ENCODE measurements at places on chromosomes 12 and 14.

DNA sequence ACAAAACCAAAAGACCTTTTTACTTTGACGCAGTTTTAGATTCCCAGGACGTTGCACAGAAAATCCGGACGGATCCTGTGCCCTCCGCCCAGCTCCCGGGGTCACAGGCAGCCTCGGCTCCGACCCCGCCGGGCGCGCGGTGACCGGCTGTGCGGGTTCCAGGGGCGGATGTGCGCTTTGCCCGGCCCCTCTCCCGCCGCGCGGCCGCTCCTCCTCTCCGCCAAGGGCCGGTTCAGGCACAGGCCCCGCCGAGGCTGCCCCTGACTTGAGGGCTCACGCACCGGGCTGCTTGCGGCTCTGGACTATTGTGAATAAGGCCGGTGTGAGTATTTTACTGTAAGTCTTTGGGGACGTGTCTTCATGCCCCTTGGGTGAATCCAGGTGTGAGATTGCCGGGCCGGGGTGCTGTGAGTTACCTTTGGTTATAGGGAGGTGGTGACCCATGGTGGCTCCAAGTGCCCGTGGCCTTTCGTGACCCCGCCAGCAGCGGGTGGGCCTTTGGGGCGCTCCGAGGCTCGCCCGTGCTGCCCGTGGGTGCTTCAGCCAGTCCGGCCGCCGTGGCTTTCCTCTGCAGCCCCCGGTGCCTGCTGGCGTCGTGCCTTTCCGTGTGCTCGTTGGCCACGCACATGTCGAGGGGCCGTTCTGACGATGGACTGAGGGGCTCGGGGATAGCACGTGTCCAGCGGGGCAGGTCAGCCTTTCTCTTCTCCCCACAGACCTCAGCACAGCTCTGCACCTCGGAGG, 45.9 kb downstream of the NOC4L start:
- DNase-seq: no peak

DNA sequence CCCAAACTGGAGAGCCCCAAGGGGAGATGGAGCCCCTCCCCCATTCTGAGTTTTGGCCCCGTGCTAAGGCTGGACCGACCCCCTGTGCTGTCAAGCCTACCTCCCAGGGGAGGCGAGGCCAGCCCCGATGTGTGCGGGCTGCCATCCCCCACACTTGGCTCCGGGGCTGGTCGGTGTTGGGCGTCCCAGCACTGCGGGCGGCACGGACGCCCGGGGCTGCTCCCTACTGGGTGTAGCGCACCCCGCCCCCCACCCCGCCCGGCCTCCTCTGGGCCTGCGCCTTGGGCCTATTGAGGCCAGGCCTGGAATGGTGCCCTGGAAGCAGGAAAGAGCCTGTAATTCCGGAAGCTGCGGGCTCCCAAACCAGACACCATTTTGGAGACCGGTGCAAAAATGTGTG, 2.6 kb downstream of the DCAF4 start:
- DNase-seq: no peak

- no peak for DNase-seq
These were observed 1.8 kb upstream of the CEP170B start for GRCh38 chr14:104863131-104863862.

DNA sequence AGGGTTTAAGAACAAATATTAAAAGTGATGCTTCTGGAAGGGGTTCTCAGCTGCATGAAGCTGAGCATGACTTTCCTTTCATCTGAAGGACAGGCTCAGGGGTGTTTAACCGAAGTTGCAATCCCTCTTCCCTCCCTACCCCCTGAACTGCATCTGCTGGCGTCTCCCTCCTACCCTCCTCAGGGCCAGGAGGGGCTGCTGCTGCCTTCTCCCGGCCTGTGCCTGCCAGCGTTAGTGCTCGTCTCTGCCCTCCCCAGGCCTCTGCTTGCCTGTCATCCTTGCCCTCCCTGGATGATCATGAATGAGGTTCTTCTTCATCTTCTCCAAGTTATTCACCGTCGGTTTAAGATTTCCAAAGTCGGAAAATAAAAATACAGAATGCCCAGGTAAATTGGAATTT, 12.2 kb downstream of the SMOC1 start:
- DNase-seq: no peak

GRCh38 chr14:24868389-24868788, 181.6 kb downstream of the STXBP6 start:
- DNase-seq: no peak

GRCh38 chr12:48819986-48820725, 1.9 kb downstream of the CACNB3 start:
- no peak for DNase-seq

- DNase-seq: no peak
These were observed 155.4 kb upstream of the ARHGAP5 start for GRCh38 chr14:31921721-31922120.

GRCh38 chr12:26196421-26196716, 996 bp downstream of the SSPN start:
- no peak for DNase-seq

DNA sequence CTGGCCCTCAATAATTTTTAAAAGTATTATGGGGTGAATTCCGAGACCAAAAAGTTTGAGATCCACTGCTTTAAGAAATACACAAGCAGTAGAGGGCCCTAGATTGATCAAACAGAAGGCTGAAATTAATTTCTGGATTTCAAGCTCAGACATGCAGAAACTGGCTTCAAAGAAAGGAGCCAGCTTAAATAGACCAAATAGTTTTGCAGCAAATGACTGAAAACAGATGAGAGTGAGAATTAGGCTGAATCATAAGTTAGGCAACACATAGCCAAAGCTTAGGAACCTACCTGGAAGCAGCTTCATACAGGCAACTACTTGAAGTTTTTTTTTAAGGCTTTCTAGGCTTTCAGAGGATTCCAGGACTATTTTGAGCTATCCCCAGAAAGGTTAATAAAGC, 12.4 kb downstream of the ATF7 start:
- no peak for DNase-seq

- DNase-seq: no peak
These were observed 250.9 kb upstream of the CRY1 start for GRCh38 chr12:107344035-107344808.

GRCh38 chr14:30906752-30907658, 32.6 kb downstream of the COCH start:
- DNase-seq: no peak

DNA sequence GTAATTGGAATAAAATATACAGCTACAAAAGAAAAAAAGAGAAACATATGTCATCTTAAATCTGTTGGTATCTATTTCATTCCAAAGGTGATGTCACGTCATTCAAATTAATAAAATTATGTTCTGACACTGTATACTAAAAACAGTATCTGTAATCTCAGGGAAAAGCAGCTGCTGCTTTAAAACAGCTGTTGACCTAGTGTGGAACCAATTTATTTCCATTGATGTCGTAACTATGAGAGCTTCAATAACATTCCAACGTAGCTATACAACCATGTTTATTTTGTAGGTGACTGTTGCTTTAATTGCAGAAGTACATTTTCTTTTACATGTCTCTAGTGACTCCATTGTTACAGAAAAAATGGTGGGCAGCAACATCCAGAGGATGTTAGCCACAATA, 571.7 kb downstream of the RPS29 start:
- no peak for DNase-seq

GRCh38 chr12:58703866-58704265, 216.4 kb downstream of the LRIG3 start:
- DNase-seq: no peak

DNA sequence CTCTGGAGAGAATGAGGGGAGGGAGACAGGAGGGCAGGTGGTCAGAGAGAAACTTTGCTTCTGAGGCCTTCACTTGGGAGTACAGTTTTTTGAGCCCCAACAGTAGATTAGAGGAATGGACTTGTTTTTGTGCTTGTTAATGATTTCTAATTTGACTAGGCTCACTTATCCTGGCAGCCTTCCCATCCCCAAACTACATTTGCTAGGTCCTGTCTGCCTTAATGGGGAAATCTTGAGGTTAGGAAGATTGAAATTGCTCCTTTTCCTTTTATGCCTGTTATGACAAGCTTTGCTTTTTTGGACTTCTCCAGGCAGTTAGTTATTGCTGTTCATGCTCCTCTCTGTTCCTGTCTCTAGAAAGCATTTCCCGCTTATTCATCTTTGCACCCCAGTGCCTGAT, 37.7 kb downstream of the SYNE2 start:
- no peak for DNase-seq

DNA sequence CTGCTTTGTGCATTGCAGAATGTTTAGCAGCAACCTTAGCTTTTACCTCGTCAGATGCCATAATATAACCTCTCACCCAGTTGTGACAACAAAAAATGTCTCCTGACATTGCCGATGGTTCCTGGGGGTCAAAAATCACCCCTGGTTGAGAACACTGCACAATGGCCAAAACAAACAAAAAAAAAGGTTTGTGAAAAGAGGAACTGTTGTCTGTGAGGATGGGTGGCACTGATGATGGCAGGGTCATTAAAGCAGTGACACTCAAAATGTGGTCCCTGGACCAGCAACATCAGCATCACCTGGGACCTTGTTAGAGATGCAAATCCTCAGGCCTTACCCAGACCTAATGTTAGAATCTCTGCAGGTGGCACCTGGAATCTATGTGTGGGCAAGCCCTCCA, 36.4 kb upstream of the METAP2 start:
- DNase-seq: no peak

DNA sequence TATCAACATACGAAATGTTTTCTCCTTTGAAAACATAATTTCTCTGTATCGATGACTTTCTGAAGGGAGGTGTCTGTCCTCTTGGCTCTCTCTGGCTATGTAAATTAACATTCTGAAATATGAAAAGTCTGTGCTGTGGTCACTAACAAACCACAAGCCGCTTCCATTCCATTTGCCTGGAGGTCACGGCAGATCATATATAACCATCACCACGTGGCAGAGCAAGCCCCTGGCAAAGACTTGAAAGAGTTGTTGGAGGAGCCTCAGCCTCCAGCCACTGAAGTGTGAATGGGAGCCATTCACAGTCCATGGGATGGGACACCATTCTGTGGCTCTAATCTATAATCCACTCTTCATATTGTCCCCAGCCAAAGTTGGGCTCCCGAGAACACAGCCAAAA, 39.6 kb downstream of the CDKL1 start:
- DNase-seq: no peak

GRCh38 chr14:55979096-55979495, 139.1 kb upstream of the PELI2 start:
- no peak for DNase-seq

- no peak for DNase-seq
These were observed 312.5 kb upstream of the PDE3A start for GRCh38 chr12:20055856-20056255.

GRCh38 chr12:31973818-31974217, 14.6 kb downstream of the RESF1 start:
- DNase-seq: no peak

DNA sequence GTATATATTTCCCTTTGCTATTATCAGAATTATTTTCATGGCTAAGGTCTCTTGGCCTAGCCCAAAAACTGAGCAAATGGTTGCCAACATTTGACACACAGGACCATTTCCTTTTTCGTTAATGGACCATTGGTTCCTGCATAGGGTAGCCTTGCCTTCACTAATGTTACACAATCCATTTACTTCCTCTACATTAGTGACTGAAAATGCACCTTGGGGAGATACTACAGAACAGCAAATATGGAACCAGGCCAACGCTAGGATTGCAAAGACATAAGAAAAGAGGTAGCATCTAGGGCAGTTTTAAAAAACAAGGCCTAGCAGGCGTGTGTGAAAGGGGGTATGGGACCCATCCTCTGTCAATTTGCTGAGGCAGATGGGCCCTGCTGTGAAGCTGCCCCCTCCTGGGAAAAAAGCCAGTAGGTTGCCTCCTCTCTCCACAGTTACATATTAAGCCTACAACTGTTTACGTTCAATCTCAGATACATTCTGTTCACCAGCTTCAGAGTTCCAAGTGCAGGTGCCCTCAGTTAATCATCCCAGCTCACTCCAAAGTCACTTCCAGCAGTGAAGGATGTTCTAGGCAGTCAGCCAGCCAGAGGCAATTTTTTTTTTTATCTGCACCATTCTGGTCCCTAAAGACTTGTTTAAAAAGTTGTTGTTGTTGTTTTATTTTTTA, 15.0 kb downstream of the AQP6 start:
- DNase-seq: no peak

DNA sequence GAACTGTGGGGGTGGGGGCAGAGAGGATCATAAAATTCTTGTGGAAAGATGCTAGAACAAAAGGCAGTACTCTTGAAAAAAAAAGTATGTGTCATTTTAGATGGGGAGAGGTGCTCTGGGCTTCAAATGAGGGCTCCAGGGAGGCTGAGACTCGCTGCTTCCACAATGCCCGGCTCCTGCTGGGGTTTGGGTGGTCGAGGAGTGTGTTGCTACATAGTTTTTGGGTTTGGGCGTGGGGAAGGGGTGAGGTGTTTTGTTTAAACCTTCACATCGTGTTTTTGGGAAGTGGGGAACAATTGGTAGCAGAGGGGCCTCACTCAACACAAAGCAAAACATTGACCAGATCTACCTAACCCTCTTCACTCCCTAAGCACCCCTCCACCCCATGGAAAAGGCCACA, 8.1 kb downstream of the ISCA2 start:
- DNase-seq: no peak

- no peak for DNase-seq
These were observed 28.8 kb downstream of the PHLDA1 start for GRCh38 chr12:76002598-76003354.

GRCh38 chr14:84084056-84084630, 1445.8 kb upstream of the FLRT2 start:
- no peak for DNase-seq
